Pancreas (tissue), 10 donors: ENCODE measurements at places on chromosomes 12 and 14. TPM values are rescaled to one million over a fixed set of nuclear protein-coding genes. Genes with fewer than 3 reads are reported as not detected.

DNA sequence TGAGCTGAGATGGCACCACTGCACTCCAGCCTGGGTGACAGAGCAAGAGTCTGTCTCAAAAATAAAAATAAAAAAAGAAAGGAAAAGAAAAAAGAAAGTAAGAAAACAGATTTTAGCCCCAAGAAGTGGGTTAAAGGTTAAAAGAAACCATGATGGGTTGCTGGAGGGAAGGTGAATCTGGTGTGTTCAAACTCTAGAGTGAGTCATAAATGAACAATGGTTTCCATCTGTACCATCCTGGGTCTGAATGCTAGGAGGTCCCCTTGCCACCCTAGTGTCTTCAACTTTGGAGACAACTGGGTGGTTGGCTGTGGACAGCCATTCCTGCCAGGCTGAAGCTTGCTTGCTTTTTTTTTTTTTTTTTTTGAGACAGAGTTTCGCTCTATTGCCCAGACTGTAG is 1.6 kb upstream of the RPS26 start:
- DNase-seq, result no peak

- DNase-seq, result no peak
These were observed 3.8 kb upstream of the ARHGAP9 start for GRCh38 chr12:57483466-57483865.

DNA sequence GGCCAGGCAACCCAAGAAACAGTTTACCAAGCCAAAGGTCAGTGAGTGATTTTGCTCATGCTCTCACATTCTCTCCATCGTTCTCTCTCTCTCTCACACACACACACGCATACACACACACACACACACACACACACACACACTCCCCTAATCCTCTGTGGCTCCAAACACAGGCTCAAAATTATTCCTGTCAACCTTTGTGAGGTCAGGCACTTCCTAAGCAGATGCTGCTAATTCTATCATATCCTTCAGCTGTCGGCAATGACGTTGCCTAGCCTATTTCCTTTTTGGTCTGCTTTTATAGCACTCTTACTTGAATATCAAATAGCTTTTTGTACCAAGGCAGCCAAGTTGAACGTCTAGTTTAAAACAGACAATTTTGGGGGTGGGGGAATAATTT is 98.9 kb upstream of the EGLN3 start:
- no peak for DNase-seq

The HOXC12 gene
- not detected for total RNA-seq

The ZNF605 gene
- total RNA-seq, result 3.3 TPM

The INHBC gene
- not detected for total RNA-seq

The OR4E2 gene
- total RNA-seq, result not detected

- DNase-seq, result no peak
These were observed 181.5 kb upstream of the SYT1 start for GRCh38 chr12:78683031-78683430.

GRCh38 chr14:28744126-28744525 is 22.5 kb upstream of the FOXG1 start:
- DNase-seq, result no peak

GRCh38 chr12:54409267-54409666 is 9.8 kb downstream of the ITGA5 start:
- DNase-seq, result no peak

GRCh38 chr12:18552829-18553228 is 185.0 kb downstream of the PLCZ1 start:
- no peak for DNase-seq

- DNase-seq, result no peak
These were observed 121.9 kb upstream of the ATF1 start for GRCh38 chr12:50642035-50642451.

- no peak for DNase-seq
These were observed 172.2 kb upstream of the DDHD1 start for GRCh38 chr14:53325176-53325806.

The CDH24 gene
- total RNA-seq, result 1.8 TPM

DNA sequence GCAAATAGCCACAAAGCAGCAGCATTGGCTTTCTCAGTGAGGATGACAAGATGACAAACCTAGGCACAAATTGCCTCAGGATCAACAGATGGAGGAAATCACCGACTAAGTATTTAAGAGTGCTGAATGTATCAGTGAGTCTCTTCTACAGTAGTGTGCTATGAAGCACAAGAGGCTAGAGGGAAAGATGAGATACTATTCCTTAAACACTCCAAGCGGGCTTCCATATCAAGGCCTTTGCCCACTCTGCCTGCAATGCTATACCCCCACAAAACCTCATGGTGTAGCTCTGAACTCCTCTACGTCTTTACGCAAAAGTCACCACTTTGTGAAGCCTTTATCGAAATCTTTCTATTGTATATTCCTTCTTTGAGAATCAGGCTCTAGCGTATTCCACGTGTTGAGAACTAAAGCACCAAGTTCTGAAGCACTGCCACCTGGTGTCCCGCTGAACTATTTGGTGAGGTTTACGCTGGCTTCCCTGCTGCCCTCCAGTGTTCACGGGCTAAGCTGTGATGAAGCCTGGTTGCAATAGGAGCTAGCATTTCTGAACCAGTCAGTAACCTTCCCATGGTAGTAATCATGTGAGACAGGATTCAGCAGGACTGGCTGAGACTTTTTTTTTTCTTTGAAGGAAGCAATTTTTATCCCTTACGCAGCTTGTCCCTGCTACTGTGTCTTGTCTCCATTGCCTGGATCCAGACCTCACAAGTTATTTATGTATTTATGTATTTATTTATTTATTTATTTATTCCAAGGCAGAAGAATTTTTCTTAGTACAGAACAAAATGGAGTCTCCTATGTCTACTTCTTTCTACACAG is 426.5 kb upstream of the OR4E1 start:
- peak; percentile 32 for DNase-seq

The REM2 gene
- not detected for total RNA-seq

GRCh38 chr12:116537101-116537904 is 21.9 kb upstream of the MAP1LC3B2 start:
- no peak for DNase-seq

GRCh38 chr12:132170637-132171292 is 26.5 kb downstream of the NOC4L start:
- DNase-seq, result no peak
